Esophagus mucosa (tissue), 1 donor: ENCODE measurements at places on chromosomes 4 and X.

GRCh38 chr4:22434895-22435294 is 81.0 kb downstream of the ADGRA3 start:
- ATAC-seq: peak; percentile 55

DNA sequence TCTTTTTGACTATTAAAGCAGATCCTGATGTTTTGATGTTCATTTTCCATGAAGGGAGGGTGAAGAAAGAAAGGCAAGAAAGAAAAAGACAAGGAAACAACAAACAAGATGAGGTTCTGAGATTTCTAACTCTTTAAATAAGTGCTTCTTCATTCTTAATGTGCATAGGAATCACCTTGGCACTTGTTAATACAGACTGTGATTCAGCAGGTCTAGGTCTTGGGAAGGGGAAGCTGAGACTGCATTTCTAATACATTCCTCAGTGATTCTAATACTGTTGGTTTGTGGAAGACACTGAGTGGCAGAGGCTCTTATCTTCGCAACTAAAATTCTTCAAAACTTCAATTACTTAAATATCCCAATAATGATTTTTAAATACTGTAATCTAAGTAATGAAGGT is 95.2 kb upstream of the NAP1L5 start:
- ATAC-seq: no peak

DNA sequence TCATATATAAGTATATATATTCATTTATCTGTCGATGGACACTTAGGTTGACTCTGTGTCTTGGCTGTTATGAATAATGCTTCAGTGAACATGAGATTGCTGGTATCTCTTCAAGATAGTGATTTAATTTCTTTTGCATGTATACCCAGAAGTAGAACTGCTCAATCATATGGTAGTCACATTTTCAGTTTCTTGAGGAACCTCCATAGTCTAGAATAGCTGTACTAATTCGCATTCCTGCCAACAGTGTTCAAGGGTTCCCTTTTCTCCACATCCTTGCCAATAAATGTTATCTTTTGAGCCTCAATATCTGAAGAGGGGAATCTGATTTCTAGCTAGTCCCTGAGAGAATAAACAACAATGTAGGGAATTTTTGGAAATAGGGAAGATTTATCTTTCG is 32.4 kb upstream of the CCNG2 start:
- no peak for ATAC-seq

DNA sequence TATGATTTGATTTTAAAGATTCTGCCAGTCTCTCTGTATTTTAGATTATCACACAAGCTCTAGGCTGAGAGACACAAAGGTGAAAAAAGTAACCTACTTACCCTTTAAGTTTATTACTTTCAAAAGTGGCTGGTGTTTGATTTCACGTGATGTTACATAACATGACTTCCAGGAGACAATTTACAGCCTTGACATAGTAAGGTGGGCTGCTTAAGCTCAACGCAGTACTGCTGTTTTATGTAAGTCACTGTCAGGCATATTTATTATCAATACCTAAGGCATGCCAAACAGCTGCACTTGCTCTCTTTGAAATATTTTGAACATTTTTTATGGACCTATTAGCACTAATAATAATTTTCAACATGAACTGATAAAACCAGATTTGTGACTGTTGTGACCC is 451.5 kb upstream of the FAM241A start:
- ATAC-seq: no peak

DNA sequence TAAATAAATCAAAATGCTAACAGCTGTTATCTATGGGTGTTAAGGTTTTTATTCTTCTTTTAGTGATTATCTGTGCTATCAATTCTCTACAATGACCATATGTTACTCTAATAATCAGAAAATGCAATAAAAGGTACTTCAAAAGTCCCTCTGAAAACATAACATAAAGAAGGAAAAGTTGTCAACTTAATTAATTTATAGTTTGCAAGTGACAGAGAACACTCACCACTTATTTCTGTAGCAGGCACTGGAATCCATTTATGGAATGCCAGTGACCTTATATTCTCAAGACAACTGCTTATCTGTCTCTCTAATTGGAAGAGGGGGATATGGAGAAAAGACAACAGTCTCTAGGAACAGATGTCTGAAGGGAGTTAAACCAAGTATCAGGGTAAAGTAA is 25.6 kb upstream of the PLS3 start:
- no peak for ATAC-seq

DNA sequence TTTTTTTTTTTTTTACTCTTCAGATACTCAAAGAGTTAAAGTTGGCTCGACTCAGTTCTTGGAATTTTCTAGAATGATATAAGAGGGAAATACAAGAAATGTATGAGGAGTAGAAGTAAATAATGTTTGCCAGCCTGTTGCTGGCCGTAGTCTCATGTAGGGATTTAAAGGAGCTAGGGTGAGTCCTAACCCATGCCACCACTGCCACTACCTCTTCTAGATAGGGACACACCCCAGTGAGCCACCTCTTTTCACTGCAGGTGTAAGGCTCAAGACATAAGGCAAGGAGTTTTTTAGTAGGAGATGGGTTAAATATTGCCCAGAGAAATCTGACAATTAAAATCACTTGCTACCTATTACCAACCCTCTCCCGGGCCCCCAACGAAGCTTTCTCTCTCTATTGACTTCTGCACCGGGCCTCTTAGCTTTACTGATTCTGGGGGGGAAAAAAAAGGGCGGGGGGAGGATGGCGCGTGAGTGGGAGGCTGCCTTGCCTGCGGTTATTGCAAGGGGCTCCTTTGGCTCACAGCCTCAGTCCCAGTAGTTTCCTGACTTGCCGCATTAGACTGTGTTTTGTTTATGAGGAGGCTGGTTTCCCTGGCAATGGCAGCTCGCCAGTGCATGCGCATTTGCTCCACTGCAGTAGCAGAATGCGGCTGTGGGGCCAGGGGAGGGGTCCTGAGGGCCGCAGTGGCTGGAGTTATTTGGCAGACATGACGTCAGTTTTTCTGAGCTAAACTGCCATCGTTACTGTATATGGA is 3.0 kb downstream of the LINC00632 start:
- no peak for ATAC-seq

DNA sequence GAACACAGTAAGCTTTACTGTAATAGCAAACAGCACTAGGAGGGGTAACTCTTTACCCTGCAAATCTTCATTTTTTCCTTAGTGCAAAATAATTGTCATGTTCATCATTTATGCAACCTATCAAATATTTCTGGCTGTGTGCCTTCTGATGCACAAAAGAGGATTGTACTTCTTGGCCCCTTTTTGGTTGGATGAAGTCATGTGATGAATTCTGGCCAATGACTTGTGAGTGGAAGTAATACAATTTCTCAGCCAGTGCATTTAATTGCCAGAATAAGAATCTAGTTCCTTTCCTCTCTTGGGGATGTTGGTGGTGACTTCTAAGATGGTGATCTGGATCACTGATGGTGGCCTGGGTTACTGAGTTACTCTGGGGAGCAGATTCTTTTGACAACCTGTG is 37.0 kb upstream of the GATB start:
- no peak for ATAC-seq

DNA sequence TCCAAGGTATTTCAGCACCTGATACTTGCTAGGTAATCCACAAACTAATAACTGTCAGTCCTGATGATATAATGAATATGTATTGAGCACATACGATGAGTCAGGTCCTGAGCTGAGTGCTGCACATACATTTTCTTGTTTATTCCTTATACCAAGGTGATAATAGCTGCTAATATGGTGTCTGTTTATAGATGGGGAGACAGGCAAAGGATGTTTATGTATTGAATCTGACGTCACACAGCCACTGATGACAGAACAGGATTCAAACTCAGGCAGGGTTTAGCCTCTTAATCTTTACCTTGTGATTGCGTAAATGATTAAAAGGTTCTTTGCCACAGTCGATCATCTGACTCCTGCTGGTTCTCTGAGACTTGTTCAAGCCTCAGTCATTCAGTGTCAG is 609.9 kb upstream of the CPEB2 start:
- no peak for ATAC-seq

GRCh38 chr4:113674251-113674650 is 87.3 kb downstream of the CAMK2D start:
- ATAC-seq: peak; percentile 50

DNA sequence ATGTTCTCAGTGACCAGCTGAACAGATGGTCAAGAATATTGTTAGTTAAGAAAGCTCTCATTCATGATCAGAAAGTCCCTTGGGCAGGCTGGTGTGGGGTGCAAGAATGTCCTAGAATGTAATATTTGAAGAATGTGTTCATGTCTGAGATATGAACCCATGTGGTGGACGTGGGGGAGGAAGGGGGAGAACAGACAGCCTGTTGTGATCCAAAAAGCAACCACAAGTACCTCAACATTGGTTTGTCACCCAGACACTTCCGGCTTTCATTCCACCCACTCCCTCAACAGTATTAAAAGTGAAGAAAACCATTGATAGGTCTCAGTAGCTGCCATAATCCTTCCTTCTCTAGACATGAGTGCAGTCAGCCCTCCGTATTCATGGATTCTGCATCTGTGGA is 82.2 kb downstream of the MAML3 start:
- ATAC-seq: no peak

DNA sequence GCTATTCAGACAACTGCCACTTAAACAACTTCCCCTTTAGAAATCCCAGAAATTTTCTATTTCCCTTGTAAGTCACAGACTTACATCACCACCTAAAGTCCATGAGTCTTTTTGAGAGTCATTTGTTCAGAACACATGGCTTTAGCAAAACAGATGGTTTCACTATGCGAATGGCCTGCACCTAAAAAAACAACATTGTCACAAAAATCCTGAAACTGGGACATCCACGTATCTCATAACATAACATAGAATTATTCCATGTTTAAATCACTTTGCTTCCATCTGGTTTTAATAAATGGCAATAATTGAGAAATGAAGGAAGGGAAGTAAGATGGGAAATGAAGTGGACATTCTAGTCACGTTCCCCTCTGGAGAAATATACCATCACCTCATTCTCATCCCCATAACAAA is 155.3 kb upstream of the EDNRA start:
- ATAC-seq: no peak

GRCh38 chr4:79059631-79060399 is 120.6 kb upstream of the PAQR3 start:
- ATAC-seq: no peak

DNA sequence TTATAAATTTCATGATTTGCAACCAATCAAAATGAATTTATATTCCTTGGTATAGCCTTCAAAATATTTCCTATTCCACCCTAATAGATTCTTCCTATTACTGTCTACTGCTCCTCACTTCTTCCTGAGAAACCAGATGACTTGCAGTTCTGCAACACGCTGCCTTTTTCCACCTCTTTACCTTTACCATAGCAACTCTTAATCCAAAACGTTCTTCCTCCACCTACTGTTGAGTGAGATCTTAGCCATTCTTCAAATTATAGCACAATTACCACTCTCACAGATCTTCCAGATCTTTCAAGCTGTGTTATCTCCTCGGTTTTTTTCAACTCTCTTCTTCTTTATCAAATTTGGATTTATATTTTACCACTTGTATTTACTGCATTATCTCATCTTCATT is 289.8 kb downstream of the ADGRL3 start:
- no peak for ATAC-seq

GRCh38 chr4:115883231-115883630 is 769.8 kb upstream of the NDST4 start:
- ATAC-seq: no peak

DNA sequence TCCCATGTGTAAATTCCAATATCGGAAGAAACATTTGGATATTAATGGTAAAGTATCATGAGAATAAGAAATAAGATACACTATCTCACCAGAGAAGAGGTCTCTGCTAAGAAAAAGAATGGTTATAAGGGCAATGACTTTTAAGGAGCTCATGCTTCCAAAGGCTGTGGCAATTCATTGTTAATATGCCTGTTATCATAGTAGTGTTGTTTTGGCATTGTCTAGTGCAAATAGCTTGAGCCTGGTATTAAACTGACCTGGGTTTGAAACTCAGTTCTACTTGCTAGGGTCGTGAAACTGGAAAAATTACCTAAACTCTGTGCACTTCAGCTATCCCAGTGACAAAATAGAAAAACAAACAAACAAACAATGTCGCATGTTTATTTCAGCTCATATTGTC is 8.8 kb downstream of the HPGDS start:
- ATAC-seq: no peak

DNA sequence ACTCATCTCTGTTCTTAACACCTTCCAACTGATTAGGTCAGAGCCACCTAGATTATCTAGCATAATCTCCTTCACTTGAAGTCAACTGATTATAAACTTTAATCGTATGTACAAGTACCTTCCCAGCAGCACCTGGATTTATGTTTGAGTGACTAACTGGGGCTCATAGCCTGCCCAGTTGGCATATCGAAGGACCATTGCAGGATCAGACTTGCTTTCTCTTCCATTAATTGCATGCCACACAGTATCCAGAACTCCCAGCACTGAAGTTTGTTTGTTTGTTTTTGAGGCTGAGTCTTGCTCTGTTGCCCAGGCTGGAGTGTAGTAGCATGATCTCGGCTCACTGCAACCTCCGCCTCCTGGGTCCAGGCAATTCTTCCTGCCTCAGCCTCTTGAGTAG is 27.9 kb downstream of the GRK4 start:
- ATAC-seq: peak; percentile 74

GRCh38 chrX:139647597-139647996 is 60.4 kb downstream of the MCF2 start:
- ATAC-seq: no peak

- no peak for ATAC-seq
Observed at GRCh38 chrX:57675320-57675719, 4.7 kb downstream of the NLRP2B start.

- ATAC-seq: peak; percentile 64
Observed at GRCh38 chr4:118850488-118851173, 14.7 kb upstream of the SEC24D start.

- ATAC-seq: no peak
Observed at GRCh38 chr4:107970063-107970798, 19.5 kb upstream of the HADH start.

DNA sequence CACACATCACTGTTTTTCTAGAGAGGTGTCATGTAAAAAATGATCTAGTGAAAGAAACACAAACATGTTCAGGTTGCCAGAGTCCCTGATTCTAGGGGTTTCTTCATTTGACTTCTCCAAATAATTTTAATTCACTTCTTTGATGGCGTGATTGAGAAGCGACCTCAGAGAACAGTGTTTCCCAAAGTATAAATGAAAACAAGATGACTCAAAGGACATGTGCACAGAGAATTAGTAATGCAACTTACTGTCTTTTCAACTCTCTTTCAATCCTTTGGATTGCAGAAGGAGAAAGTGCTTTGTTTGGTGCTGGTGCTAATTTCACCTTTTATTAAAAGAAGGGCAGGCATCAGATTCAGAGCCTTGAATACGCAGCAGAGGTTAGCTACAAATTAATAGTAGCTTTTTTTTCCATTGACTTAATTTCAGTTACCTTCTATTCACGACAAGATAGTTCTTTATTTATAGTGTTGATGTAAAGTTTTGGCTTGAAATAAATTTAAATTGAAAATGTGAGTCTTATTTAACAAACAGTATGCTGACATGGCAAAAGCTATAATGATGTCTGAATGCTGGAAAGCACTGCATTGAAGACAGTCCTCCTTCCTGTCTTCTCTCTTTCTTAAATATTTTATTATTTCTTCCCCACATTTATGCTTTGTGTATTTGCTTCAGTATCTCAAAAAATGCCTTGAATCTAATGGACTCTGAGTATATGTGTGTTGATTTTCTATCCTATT is 85.1 kb downstream of the SLC10A7 start:
- no peak for ATAC-seq
